AG09319 (cell line): ENCODE measurements at places on chromosomes 2 and 18.

GRCh38 chr2:101987832-101988231 lies 3.9 kb upstream of the IL1R2 start:
- DNase-seq = no peak

GRCh38 chr2:168874368-168875054 lies 15.7 kb downstream of the SPC25 start:
- DNase-seq = no peak

DNA sequence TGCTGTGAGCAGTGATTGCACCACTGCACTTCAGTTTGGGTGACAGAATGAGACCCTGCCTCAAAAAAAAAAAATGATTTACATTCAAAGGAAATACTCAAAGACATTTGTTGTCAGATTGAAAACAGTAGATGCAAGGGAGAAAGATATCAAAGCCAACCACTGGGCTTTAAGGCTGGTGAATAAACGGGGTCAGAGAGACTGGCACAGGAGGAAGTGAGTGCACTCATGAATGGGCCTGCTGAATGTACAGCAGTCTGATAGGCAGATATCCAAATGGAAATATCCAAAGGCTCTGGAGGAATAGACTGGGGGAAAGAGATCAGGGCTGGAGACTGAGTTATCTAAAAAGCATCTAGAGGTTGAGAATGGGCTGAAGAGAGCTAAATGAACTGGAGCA lies 10.9 kb downstream of the RNF125 start:
- DNase-seq = no peak

- DNase-seq = no peak
These were observed 94.8 kb downstream of the QPCT start for GRCh38 chr2:37439131-37439642.

DNA sequence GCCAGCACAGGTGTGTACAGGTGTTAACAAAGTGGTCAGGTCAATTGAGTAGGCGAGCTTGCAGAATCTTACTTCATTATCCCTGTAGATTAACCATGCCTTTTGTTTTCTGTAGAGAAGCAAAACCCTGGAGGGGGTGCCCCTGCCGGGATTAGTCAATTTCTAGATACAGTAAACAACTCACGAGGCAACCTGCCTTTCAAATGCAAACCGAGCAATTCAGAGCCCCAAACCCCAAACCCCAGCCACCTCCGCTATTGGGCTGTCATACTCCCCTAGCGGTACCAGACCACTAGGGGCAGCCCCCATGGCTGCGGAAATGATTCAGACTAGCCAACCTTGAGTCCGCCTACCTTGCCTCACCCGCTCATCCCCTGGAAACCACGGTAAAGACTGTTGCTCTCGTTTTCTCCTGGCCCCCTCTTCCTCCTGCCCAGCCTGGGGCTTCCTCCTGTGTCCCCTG lies 61.4 kb upstream of the KIF5C start:
- no peak for DNase-seq

DNA sequence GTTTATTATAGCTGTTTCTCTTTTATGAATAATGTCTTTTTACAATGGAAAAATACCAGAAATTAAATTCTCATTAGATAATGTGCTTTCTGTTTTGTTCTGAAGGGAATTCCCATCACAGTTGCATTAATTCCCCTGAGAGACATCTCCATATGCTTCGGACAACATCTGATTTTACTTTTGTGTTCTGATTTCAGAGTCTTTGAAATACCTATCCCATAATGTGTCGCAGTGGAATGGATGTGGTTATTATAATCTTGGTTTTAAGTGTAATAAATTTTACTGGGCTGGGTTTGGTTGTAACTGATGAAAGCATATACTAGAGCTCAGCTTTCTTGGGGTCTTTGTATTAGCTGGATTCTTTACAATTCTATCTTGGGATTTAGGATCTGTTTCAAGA lies 12.5 kb downstream of the SPTBN1 start:
- DNase-seq = no peak

DNA sequence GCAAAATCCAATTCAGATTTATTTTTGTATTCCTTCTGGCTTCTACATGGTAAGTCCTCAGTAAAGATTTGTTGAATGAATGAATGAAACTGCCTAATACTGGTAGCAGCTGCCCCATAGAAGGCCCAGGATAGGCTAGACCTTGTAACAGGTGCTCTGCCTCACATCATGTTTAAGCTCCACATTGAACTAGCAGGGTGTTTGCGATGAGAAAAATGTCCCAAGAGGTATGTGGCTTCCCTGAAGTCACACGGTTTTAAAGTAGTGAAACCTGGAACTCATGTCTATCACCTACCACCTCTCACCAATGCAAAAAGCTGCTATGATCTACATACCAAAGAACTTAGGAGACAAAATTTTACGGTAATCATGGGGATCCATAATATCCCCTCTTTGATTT lies 765 bp upstream of the LHCGR start:
- no peak for DNase-seq

DNA sequence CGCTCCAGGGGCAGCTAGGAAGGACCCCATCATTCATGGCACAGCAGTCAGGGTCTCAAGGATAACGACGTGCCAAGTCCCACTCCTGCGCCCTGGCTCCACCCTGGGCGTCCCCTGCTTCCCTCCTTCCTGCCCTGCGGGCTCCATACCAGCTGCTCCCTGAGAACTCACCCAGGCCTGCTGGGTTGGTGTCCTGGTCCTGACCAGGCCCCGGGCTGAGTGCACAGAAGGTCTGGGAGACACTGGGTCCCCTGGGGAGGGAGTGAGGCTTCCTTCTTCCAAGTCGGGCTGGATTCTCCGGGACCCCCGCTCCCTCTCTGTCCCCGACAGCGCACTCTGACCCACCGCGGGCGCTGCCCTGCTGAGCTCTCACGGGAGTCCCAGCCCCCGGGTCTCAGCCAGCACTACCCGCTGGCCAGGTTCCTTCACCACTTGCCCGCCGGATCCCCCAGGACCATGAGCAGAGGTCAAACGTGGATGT lies 160.2 kb downstream of the PXDN start:
- no peak for DNase-seq

DNA sequence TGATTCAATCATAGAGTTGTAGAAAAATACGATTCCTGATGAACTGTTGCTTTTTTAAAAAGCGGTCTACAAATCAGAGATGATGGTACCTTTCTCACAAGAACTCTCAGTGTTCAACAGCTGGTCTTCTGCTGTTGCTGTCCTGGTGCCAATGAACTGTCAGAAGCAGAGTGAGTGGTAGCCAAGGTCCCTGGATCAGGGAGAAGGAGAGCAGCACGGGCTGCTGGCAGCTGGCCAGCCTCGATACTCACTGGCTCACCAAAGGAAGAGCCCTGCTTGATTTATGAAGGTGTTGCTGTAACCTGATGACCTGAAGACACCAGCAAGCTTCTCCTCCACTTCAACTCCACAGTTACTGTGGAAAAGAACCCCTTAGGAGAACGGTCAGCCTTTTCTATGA lies 300.8 kb upstream of the SOX11 start:
- no peak for DNase-seq

- DNase-seq = no peak
These were observed 13.6 kb downstream of the TCF23 start for GRCh38 chr2:27162151-27163121.

GRCh38 chr2:44789971-44790721 lies 151.4 kb upstream of the SIX3 start:
- DNase-seq = no peak

GRCh38 chr2:12918835-12919445 lies 202.2 kb downstream of the TRIB2 start:
- peak; percentile 95 for DNase-seq

- DNase-seq = no peak
These were observed 94.6 kb upstream of the SCG2 start for GRCh38 chr2:223696719-223697118.

- no peak for DNase-seq
These were observed 365.2 kb downstream of the DSEL start for GRCh38 chr18:67151366-67151765.

GRCh38 chr2:202100176-202100575 lies 27.1 kb downstream of the KIAA2012 start:
- DNase-seq = no peak

DNA sequence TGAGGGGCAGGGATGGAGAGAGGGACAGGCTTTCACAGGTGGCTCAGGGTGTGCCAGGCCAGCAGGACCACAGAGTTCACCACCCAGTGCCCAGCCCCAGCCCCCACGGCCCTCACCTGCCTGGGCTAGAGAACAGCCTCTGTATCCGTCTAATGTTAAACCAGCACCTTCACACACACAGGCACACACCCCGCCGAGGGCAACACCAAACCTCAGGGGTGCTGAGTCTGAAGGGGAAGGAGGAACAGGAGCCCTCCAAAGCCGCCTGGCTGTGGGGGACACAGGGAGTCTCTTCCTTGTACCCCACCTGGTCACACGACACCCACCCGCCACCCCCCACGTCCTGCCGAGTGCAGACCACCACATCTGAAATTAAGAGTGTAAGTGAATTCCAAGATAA lies 205.8 kb upstream of the SALL3 start:
- no peak for DNase-seq
